AML-193 (cell line): ENCODE measurements at places on chromosomes 1 and 21.

DNA sequence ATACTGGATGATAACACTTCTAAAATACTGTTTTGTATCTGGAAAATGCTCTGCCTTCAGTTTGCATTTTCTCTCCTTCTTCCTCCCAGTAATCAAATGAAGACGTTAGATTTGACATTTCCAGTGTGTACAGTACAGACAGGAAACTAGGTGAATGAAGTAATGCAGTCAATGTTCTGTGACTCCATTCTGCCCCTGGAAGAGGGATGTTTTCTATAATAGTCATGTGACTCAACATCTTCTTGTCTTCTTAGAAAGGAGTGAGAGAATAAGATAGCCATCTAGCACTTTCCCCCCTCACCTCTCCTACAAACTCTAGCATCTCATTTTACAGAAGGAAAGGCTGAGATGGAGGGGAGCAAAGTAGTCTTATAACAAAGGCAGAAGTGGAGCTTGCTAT, 77.6 kb downstream of the DDR2 start:
- no peak for DNase-seq

DNA sequence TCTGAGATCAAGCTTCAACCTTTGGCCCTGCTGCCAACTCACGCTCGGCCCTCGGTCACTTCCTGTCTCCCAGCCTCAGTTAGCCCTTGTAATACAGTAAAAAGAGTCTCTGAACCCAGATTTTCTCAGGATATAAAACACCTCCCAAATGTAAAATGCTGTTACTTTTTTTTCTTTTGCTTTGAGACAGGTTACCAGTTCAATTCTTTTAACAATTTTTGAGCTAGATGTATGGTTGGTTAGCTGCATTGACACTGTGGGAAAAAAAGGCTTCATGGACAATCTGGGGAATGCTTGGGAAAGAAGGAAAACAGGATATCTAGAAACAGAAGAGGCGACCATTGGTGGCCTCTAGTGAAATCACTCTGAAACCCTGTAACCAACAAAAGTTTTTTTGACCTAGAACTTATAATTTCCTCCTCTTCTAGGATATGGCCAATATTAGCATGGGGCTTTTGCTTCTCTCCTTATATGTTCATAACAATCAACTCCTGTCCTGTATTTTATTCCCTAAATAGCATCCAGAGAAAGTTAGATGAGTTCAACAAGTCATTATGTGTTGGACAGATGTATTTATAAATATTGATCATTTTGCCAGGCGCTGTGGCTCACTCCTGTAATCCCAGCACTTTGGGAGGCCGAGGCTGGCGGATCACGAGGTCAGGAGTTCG, 1.3 kb downstream of the CMPK1 start:
- no peak for DNase-seq

DNA sequence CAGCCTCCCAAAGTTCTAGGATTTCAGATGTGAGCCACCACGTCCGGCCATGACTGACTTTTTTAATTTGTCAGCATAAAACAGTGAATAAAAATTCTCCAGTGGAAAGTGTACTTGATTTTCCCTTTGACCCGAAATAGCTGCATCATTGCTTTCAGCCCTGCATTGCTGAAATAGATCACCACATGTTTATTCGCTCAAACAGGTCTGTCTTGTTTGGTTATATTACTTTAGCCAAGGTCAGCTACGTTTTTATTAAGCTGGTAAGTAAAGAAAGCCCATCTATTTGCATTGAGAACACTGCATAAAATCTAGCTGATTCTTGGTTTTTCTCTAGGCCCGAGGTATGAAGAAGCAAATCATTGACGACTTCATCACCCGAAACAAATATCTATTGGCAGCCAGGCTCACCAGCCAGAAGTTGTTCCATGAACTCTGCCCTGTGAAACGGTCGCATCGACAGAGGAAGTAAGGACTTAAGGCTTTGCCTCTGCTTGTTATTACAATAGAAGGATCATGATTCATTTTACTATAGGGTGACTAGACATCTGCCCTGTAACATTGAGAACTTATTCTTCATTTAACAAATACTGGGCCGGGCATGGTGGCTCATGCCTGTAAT, 25.6 kb downstream of the AGMAT start:
- DNase-seq = no peak

DNA sequence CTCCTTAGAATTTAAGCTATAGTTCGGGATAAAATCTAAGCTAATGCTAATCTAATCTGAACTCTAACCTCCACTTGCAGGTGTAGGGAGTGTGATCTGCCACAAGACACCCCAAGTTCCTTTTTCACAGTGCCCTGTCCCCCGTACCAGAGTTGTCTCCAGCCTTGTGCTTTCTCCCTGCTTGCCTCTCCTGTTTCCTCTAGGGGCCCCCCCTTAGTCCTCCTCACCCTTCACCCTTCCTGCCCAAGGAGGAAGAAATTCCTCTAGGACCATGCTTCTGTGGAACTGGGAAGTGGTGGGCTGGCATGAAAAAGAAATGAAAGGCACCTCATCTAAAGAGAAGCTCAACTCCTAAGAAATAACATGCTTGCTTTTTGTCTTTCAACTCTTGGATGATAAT, 50.2 kb upstream of the BCL9 start:
- DNase-seq = no peak

GRCh38 chr21:34219334-34220060, 144.3 kb upstream of the KCNE2 start:
- no peak for DNase-seq
